ENCODE measurements at places on chromosomes 7 and 10.

GRCh38 chr10:130751851-130752250, 559.7 kb downstream of the TCERG1L start:
- no peak for DNase-seq

DNA sequence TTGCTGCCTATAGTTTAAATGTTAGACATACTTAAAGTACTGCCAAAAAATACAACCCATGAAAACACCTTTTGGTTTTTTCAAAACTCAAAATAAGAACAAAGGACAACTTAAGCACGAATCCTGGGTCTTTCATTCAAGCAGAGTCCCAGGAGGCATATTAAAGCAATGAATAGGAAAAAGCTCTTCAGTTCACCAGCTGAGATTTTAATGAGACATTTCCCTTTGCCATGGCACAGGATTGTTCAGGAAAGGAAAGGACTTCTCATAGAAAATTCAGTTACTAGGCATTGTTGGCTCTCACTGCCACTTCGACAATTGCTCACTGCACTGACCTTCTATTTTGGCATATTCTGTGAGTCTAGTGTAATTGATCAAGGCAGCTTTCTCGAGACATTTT, 133.5 kb upstream of the FEZF1 start:
- no peak for DNase-seq

DNA sequence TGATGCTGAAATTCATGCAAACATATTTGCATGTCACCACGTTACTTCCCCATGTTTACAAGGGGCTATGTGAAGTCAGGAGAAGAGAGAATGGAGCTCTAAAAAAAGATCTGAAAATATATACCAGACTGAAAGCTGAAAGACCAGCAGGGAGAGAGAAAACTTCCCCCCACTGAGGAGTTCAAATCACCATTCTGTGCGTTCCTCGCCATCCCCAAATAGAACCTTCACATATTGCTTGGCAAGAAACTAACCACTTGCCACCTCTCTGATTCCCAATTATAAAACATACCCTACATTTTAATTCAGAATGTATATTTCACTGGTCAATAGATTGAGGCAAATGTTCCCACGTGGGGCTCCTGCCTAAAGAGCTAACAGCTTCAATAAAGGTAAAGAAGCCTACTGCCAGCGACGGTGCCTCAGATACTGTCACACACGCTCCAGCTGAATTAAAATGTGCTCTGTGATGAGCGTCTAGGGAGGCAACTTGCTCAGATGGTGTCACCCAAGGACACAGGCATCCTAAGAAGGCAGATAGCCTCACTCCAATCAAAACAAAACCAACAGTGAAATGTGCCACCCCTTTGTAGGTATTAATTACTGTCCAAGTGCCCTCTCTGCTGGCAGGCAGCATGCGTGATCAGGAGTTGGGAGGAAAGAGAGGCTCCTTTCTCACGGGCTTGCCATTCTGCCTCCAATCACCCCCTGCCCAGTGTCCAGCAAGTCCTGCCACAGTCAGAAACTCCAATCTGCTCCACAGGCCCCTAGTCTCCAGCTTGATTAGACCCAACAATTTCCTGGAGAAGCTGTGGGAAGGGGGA, 298.2 kb downstream of the GRID1 start:
- DNase-seq: no peak

DNA sequence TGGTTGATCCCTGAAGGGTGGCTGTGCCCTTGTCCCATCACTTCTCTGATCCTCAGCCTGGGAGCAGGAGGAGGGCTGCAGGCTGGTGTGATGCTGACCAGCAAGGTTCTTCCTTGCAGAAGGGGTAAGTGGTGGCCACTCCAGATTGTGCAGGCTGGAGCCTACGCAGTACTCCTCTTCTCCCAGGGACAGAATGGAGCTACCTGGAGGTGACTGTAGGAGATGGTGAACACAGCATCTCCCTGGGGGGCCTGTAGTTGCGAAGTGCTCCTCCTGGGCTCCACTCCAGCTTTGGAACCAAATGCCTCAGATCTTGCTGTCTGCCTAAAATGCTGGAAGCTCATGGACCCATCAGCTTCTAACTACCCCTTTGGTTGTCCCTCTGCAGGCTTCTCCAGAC, 323.6 kb upstream of the PODXL start:
- no peak for DNase-seq

- DNase-seq: no peak
These were observed 231.5 kb downstream of the ELFN1 start for GRCh38 chr7:1901431-1902210.

DNA sequence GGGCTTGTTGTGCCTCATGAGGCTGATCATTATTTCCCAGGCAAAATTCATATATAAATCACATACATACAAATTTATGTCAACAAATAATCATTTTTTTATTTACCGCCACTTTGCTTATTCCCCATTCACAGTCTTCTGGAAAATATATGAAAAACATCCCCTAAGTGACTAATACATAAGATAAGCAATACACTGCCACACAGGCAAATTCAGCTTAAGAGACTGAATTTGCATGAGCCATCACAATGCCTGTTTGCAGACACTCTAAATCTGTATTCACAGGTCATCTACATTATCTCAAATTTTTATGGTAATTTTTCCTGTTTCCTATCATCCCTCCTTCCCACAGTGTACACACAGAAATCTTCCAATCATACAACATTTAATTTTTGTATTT, 13.2 kb downstream of the OSBPL3 start:
- DNase-seq: no peak

DNA sequence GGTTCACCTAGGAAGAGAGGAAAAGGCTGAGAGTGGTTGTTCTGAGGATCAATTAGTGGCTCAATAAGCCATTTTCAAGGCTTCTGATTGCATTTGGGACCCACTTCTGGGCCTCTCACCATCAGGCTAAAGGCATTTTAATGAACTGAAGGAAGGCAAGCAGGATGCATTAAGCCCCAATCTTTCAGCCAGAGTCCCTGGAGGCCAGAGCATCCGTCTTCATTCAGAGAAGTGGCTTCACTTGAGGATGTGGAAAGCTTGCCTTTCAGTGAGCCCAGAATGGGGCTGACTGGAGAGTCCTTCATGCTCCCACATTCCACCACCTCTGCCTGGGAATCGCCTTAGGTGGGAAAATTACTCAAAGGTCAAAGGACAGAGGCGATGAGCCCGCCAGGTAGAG, 41.8 kb downstream of the COL17A1 start:
- DNase-seq: no peak

- no peak for DNase-seq
These were observed 2.8 kb downstream of the SERPINE1 start for GRCh38 chr7:101129603-101130117.

GRCh38 chr7:34806831-34807230, 148.8 kb downstream of the NPSR1 start:
- DNase-seq: no peak

GRCh38 chr7:2008936-2009540, 223.7 kb downstream of the MAD1L1 start:
- DNase-seq: no peak

DNA sequence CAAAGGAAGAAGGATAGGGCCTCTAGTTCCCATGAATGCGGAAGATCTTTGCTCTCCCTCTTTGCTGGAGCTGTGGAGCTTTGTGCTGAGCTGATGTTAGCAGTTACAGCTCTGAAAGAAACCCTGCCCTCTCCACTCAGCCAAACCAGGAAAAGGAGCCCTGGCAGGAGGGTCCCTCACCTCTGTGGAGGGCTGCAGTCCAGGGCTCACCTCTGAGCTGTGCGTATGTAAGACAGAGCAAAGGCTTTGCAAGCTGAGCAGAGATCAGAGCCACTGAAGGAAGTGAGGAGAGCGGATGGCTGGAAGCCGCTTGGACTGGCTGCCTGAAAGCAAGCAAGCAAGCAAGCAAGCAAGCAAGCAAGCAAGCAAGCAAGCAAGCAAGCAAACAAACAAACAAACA, 84.7 kb downstream of the RAMP3 start:
- no peak for DNase-seq

DNA sequence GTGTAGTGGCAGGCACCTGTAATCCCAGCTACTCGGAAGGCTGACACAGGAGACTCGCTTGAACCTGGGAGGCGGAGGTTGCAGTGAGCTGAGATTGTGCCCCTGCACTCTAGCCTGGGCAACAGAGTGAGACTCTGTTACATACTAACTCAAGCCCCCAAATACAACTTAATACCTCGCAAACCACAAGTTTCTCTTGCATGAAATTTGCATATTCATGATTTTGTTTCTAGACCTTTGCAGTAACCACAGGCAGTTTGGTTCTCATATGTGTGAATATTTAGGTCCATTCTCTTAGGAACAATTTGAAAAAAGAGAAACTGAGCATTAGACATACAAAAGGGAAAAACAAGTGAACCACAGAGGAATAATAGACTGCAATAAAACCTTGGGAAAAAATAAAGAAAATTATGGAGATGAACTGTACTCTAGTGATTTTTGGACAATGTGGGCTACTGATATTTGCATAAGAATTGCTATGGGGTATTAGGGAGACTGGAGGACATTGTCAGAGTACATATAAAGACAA, 77.0 kb downstream of the ZNF277 start:
- no peak for DNase-seq

DNA sequence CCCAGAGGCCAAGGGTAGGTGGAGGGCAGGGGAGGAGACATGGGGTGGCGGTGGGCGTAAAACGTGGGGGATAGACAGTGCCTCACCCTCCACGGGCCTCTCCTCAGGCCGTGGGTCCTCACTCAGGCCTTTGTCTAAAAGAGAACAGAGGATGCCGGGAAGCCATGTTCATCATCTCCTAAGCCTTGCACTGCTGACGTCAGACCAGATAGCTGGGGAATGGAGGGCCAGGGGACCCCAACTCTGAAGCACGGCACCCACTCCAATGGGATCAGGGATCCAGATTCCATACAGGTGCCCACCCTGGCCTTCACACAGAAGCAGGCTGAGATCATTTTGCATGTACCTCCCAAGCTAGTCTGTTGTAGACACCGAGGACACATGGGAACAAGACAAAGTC, 83.4 kb upstream of the TMEM248 start:
- no peak for DNase-seq

- DNase-seq: no peak
These were observed 330.3 kb downstream of the HGF start for GRCh38 chr7:81439591-81439990.

GRCh38 chr7:20828947-20829346, 42.3 kb upstream of the SP8 start:
- DNase-seq: peak; percentile 75

GRCh38 chr10:7928536-7928935, 110.2 kb downstream of the TAF3 start:
- no peak for DNase-seq

DNA sequence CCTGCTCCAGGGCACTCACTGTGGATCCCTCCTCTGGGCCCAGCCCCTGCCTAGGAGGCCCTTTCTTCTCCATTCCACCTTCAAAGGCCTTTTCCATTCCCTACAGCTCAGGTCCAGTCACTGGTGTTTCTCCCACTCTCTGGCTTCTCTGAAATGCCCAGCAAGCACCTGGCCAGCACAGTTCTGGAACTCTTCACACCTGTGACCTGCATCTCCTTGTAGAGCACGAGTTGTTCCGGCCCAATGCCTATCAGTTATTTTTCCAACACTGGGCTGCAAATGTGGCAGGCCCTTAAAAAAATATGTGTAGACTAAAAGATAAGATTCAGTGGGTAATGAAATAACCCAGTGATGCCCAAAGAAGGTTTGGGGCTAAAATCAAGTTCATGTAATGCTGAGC, 87.1 kb downstream of the PRLHR start:
- DNase-seq: no peak

- no peak for DNase-seq
These were observed 35.9 kb downstream of the NDUFB2 start for GRCh38 chr7:140732416-140732815.

- DNase-seq: no peak
These were observed 638 bp downstream of the METTL27 start for GRCh38 chr7:73841689-73842066.

DNA sequence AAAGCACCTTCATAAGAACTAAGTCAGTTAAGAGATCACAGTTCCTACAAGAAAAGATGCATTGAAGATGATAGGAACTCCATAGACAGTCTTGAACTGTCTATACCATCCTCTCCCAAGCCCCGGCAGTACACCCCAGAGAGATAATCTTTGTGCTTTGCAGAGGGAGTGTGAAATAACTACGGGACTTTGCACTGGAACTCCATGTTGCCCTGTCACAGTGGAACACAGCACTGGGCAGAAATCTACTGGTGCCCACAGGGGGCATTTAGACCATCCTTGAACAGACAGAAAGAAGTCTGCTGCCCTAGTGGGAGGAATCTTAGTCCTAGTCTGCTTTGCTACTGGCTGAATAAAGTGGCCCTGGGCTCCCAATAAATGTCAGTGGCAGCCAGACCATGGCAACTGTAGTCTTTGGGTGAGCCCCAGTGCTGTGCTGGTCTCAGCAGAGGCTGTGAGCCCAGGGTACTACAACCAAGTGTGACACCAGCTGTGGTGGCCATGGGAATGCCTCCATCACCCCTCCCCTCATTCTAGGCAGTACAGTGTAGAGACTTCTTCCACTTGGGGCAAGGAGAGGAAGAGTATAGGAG, 107.7 kb upstream of the TMEM168 start:
- DNase-seq: no peak

DNA sequence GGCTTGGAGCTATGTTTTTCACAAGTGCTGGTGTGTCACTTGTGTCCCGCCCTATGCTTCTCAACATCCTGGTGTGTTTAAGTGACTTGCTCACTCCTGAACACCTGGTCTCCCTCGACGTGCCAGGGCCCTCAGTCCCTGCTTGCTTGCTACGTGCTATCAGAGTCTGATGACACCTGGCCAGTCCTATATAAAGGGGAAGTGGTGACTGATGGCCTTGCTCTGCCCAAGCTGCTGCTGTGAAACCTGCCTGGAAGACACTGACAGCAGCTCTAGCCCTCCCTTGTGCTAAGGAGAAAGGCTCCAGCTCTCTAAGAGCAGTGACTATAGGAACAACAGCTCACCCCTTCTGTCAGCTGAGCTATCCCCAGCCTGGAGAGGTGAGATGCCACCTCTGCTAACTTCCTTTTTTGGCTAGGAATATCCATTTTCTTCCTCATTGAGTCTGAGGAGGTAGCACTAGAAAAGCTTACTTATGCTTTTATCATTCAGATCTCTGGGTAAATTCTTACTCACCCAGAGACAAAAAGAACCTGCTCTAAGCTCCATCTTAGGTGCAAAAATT, 77.2 kb upstream of the PLXNA4 start:
- no peak for DNase-seq

DNA sequence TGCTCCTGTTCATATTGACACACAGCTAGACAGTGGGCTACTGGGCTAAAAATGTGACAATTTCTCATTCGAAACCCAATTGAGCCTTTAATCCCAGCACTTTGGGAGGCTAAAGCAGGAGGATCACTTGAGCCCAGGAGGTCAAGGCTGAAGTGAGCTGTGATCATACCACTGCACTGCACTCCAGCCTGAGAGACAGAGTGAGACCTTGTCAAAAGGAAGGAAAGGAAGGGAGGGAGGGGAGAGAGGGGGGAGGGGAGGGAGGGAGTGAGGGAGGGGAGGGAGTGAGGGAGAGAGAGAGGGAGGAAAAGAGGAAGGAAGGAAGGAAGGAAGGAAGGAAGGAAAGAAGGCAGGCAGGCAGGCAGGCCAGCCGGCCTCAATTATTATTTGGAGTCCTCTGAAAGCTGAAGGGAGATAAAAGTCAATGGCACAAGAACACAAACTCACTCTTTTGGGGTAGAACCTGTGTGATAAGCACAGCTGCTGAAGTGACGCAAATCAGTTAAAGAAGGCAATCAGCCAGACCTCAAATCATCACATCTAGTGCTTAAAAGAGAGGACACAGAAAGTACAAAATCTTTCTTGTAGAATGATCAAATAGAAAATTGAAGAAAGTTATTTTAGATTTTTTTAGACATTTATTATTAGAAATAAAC, 98.1 kb downstream of the CCDC71L start:
- DNase-seq: no peak

Data from NCI-H1105 (cell line).